ENCODE measurements at places on chromosomes 6 and 20.

- no peak for DNase-seq
Observed at GRCh38 chr6:133632906-133633305, 256.0 kb upstream of the TCF21 start.

DNA sequence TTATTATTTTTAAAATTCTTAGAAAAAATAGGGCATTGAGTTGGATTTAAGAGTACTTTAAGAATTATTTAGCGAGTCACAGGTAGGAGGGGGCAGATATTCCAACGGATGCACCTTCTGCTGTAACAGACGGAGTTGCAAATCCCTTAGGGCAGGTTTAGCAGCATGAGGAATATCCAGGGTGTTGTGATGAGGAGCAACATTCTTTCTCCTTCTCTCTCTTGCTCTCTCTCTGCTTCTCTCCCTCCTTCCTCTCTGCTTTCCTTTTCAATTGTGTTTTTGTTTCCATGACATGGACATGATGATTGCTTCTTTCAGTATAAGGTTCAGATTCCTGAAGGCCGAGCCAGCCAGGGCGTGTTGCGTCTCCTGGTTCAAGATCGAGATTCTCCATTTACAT is 28.9 kb downstream of the CDH26 start:
- no peak for DNase-seq

GRCh38 chr6:64301307-64302236 is 666.0 kb downstream of the PHF3 start:
- DNase-seq: no peak

GRCh38 chr6:166745801-166746668 is 119.0 kb upstream of the RPS6KA2 start:
- DNase-seq: no peak

DNA sequence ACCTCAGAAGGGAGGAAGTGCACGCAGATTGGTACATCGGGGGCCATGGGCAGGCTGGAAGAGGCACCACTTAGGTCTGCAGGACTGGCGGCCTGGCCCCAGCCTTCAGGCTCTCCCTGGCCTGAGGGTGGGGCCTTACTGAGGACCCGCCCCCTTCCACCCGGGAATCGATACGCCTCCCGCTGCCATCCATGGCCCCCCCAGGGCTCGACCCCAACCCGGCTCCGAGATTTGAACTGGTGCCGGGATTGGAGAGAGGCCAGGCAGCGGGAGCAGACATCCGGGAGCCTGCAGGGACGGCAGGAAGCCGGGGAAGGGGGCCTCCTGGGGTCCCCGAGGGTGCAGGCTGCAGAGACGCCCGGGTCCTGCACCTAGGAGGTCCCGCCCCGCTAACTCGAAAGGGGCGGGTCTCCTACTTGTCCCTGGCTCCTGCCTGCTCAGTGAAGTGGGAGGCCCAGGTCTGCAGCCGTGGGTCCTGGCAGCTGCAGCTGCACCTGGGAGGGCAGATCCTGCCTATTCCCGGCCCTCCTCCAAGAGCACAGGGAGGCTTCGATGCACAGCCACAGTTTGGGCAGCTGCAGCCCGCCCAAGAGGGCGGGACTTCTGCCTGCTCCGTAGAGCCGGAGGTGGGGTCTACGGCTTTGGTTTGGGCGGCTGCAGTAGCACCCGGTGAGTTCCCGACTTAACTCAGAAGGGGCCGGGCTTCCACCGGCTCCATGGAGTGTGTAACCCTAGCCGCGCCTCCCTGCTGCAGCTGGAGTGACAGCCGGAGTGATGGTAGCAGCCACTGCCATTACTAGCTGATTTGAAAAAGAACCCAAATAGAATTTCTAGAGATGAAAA is 35.2 kb upstream of the TBC1D22B start:
- DNase-seq: peak; percentile 82

DNA sequence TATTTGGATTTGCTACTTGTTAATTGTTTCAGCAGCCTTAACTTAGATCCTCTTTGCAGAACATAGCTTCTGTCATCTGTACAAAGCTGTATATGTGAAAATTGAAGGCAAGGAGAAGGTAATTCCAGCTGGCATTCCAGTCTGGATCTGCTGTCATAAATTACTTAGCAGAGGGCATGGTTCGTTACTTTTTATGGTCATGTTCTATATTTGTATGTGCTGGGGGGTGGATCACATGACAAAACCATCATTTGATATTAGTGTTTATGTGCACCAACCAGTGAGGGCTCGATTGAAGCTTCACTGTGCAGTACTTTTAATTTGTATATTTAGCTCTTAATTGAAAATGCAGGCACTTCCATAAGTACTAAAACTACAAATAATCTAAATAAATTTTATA is 80.2 kb downstream of the CAP2 start:
- DNase-seq: no peak

GRCh38 chr20:2558581-2559278 is 22.4 kb downstream of the TMC2 start:
- no peak for DNase-seq

- DNase-seq: no peak
Observed at GRCh38 chr20:58783511-58784011, 67.1 kb downstream of the GNAS-AS1 start.

- DNase-seq: no peak
Observed at GRCh38 chr6:24440897-24441598, 38.3 kb downstream of the MRS2 start.

DNA sequence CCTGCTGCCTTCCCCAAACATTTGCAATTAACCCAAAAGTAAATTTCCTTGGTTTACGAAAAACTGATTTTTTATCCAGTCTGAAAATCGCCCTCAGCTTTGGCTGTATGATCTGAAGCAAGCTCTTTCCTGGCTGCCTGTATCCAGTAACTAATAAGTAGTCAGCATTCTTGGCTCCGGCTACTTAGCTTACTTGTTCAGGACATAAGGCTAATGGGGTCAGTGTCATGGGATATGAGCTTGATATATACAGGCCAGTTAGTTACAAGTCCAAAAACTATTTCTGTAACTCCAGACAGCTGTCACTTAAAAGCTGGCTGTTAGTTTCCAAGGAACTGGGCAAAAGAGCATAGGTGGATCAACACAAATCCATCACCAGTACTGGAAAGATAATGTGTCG is 56.2 kb downstream of the KHDC1L start:
- DNase-seq: no peak

- no peak for DNase-seq
Observed at GRCh38 chr6:56374841-56375369, 127.5 kb upstream of the COL21A1 start.

DNA sequence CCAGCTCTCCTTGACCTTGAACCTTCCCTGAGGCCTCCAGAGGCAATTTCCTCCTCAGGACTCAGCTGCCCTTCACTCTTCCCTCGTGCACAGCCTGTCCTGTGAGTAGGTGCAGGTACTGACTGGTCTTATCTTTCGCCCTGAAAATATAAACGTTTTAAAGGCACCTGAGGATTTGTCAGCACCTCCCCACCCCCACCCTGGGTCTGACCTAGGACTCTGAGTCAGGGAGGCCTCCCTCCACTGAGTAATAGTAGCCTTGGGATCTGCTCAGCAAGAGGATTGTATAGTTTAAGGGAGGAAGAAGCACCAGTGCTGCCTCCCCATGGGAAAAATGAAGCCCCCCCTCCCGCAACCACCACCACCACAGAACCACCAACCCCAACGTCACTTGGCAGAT is 54.6 kb downstream of the PPARD start:
- DNase-seq: peak; percentile 35

DNA sequence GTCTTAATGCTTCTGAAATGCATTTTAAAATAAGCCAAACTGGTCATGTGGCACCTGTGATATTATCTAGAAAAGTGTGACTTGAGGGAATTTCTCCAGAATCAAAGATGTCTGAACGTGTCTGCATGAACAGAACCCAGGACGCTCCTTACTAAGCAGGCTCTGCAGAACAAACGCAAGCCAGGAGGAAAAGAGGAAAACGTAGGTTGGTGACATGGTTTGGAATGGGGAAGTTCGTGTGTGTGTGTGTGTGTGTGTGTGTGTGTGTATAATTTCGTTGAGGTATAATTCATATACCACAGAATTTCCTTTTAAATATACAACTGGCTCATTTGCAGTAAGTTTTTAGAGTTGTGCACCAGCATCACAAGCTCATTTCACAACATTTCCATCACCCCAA is 200.5 kb upstream of the FOXQ1 start:
- DNase-seq: peak; percentile 1

GRCh38 chr20:64102647-64103354 is 4.6 kb downstream of the NPBWR2 start:
- no peak for DNase-seq

- DNase-seq: no peak
Observed at GRCh38 chr6:20028143-20028542, 184.1 kb downstream of the MBOAT1 start.

GRCh38 chr6:33750244-33750991 is 3.7 kb upstream of the IP6K3 start:
- no peak for DNase-seq

DNA sequence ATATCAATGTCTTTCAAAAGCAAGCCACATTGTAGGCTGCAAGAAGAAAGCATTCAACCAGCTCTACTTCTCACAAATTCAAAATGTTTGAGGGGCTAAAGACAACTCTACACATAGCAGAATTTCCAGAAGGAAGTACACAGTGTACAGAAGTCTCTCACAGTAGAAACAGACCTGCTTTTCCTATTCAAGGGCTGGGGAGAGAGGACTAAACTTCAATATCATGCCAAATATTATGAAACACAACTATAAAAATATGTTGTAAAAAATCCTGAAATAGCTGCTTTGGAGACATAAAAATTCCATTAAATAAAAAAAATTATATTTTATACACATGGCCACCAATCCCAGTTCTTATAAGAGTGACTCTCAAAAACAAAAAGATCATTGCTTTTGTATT is 70.8 kb upstream of the IPCEF1 start:
- no peak for DNase-seq

DNA sequence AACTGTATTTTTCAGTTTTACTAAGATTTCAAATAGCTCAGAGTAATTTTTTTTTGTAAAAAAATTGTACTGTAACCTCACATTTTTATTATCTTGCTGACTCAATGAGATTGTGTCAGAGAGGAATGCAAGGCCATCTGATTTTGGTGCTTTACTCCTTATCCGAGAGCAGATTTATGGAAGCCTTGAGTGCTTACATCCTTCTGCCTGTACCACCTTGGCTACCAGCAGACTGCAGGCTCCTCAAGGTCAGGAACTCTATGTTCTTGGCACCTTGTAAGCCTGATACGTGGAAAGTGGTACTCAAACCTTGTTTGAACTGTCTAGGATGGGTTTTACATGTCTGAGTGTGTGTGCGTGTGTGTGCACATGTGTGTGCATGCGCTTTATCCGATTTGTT is 80.1 kb upstream of the MLIP start:
- DNase-seq: no peak

DNA sequence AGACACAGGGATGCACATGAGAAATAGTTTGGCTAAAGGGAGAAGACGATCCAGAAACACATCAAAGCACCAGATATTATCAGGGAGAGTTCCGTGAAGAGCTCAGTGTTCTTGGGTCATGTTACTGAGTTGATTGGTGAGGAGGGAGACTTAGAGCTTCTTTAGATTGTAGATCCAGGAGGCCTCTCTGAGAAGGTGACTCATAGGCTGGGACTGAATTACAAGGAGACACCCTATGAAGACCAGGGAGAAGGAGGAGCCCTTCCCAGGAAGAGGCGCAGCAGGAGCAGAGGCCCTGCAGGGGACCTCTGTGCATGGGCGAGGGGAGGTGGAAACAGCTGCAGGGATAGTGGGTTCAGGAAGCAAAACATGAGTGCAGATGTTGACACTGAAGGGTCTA is 196.5 kb downstream of the SLC24A3 start:
- DNase-seq: no peak

- no peak for DNase-seq
Observed at GRCh38 chr6:2797564-2798031, 32.4 kb downstream of the WRNIP1 start.

DNA sequence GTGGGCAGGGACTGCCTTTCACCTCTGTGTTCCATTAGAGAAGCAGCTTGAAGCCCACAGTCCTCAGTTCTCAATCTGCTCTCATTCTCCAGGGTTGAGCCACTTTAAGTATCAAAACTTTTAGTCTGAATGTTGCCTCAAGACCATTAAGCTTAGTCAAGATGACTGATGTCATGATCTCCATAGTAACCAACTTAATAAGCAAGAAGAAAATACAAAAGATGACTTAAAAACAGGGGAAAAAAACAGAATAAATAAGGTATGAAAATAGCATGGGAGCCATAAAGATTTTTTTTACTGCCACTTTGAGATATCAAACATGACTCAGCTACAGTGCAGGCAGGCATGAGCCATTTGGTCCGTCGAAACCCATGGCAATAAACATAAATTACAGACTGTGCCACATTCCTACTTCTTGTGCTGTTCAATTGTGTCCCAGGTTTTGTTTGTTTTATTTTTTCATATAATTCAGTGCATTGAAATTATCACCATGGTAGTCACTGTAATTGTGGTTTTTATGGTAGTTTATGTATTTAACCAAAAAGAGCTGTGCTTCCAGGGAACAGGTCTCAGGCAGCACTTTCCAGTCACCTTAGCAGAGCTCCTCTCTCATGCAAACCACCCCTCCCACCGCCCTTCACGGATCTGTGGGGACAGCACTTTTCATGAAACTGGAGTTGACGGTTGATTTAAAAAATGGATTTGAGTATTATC is 156.5 kb upstream of the INSM1 start:
- DNase-seq: no peak

DNA sequence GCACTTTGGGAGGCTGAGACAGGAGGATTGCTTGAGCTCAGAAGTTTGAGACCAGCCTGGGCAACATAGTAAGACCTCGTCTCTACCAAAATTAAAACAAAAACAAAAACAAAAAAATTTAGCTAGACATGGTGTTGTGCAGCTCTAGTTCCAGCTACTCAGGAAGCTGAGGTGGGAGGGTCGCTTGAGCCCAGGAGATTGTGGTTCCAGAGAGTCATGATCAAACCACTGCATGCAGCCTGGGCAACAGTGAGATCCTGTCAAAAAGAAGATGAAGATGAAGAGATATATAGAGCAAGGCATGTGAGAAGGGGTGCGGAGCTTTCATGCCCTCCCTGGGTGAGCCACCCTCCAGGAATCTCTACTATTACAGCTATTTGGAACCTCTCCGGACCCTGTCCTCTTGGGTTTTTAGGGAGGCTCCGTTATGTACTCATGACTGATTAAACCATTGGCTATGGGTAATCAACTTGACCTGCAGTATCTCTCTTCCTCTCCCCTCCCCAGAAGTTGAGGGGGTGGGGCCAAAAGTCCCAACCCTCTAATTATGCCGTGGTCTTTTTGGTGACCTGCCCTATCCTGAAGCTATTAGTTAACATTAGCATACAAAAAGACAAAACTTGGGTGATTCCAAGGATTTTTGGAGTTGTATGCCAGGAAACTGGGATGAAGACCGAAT is 9.0 kb downstream of the POLH start:
- DNase-seq: no peak

DNA sequence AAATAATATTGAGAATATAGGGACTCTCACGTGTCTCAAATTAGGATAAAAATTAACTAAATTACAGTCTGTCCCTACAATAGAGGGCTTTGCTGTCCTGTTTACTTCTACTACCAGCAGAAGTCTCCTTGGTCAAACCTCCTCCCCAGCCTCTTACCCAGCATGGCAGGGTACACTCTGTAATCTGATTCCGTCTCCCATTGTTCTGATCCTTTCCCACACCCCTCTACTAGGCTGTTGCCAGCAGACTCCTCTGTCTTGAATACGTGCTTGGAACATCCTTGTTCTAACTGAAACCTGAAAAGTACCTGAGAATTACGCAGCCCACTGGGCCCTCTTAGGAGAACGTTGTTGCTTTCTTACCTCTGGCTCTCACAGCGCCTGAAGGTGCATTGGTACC is 112.2 kb upstream of the PREP start:
- DNase-seq: no peak

GRCh38 chr6:12916006-12916405 is 199.4 kb downstream of the PHACTR1 start:
- peak; percentile 24 for DNase-seq
